ENCODE measurements at places on chromosomes 1 and 21. TPM values are rescaled to one million over a fixed set of nuclear protein-coding genes. Genes with fewer than 3 reads are reported as not detected.

Gene TSNAX
- total RNA-seq: 28.2 TPM

Gene VAMP4
- 8.9 TPM for total RNA-seq

Gene KCNE2
- total RNA-seq: 0.14 TPM

Gene MMP23B
- 12.9 TPM for total RNA-seq

Gene NR0B2
- total RNA-seq: not detected

Gene PAX7
- total RNA-seq: not detected

Gene TADA1
- 9.6 TPM for total RNA-seq

Gene SMIM11
- total RNA-seq: 9.4 TPM

Gene LY9
- total RNA-seq: not detected

Gene PROK1
- not detected for total RNA-seq

Data from placental pericyte (primary cell).